Activated CD4-positive, alpha-beta T cell treated with anti-CD3 and anti-CD28 coated beads for 4 hours (primary cell): ENCODE measurements at places on chromosomes 3 and 15.

- DNase-seq = peak; percentile 34
Measured at GRCh38 chr15:63048776-63049665, 6.5 kb downstream of the TPM1 start.

DNA sequence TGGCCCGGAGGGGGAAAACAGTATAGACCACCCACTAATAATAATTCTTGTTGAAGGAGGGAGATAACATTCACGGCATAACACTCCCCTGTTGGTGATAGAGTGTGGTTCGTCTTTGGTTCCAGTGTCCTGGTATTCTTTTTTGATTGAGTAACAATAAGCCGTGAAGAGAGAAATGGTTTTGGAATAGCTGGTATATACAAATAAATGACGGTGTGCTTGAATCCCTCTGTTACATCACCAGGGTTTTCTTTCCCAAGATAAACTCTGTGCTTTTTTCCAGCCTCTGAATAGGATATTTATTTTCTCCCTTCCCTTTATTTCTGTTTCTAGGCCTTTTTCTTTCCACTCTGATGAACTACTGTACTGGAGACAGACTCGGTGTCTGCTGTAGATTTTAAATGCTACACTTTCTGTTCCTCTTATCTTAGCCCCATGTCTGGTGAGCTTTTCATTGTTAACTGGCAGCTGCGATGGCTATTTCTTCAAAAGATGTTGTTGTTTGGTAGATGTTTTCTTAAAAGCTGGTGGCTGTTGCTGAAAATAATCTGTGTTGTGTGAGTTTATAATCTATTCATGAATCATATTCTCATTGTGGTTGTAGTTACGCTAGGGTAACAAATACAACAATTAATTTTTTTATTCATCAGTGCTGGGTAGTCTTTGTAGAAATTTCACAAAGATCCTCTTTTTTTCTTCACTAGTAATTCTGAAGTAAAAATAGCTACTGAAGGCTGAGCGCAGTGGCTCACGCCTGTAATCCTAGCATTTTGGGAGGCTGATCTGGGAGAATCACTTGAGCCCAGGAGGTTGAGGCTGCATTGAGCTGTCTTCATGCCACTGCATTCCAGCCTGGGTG is 15.5 kb upstream of the SCAANT1 start:
- no peak for DNase-seq

DNA sequence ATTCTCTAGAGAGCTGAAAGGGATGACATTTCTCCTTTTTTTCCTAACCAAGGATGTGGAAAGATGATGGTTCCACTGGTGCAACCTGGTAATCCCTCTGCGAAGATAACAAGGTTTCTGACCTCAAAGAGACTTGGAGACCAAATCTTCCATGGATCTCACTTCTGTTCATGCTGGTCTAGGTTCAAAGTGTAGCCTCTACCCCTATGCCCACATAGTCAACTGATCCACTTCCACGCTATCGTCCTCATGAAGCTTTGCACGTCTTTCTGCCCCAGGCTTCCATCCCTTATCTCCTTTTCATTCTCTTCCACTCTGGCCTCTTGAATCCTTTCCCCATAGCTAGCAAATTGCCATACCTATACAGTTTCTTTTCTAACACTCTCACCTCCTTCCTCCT is 8.8 kb upstream of the MED12L start:
- no peak for DNase-seq

DNA sequence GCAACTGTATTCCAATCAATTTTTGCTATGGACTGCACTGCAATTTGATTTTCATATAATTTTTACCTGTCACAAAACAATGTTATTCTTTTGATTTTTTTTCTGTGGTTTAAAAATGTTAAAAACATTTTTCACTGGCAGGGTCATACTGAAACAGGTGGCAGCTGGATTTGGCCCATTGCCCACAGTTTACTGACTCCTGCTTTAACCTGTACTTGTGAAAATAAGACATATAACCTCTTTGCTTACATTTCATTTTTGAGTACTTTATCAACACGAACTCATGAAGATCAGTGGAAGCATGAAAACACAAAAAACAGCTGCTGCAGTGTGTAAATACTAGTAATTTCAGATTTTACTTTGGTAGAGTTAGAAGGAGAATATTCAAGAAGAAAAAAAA is 313.1 kb downstream of the WDR72 start:
- no peak for DNase-seq

DNA sequence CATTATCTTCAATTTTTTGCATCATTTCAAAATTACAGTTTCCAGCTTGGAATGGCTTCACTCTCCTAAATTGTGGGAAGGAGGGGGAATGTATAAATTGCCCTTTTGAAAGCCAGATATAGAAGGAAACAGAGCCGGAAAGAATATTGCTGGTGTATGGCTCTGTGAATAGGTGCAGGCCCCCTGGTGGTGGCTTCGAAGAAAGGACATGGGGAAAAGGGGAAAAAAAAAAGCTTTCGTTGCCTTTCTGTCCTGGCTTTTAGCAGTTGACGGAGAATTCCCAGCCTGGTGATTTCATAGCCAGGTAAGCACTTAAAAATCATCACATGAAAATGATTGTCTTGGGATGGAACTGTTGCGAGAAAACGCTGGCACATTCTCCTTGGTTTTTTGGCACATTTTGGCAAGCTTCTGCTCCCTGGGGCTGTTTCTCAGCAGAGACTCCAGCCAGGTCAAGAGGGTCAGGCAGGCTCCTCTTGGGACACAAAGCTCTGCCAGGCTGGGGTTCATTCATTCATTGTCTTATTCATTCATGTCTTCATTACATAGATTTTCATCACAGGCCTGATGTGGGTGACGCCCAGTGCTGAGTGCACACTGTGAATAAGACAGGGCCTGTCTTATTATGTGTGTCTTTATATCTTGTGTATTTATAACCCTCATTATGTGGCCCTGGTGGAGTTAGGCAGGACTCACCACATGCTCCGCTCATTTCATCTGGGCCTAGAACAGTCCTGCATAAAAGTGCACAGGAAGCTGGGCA is 300.0 kb upstream of the TPM1 start:
- peak; percentile 21 for DNase-seq

DNA sequence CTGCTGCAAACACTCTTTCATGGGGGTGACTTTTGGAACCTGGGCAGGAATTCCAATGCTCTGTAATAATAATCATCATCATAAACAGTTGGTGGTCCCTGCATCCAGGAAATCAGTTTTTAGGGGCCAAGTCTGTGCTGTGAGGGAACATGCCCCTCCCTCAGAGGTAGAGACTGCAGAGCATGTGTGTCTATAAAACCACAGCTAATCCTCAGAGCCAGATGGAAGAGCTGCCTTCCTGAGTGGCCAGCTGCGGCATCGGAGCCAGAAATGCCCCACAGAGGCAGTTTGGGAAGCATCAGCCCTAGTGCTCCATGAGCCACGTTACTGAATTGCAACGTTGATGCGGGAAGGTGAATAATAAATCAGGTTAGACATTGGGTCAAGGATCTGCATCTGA is 12.9 kb upstream of the TPM1 start:
- DNase-seq = no peak

- no peak for DNase-seq
Measured at GRCh38 chr3:4476496-4476895, 9.4 kb upstream of the SUMF1 start.

GRCh38 chr3:174460831-174461230 is 398.3 kb upstream of the NAALADL2 start:
- no peak for DNase-seq

DNA sequence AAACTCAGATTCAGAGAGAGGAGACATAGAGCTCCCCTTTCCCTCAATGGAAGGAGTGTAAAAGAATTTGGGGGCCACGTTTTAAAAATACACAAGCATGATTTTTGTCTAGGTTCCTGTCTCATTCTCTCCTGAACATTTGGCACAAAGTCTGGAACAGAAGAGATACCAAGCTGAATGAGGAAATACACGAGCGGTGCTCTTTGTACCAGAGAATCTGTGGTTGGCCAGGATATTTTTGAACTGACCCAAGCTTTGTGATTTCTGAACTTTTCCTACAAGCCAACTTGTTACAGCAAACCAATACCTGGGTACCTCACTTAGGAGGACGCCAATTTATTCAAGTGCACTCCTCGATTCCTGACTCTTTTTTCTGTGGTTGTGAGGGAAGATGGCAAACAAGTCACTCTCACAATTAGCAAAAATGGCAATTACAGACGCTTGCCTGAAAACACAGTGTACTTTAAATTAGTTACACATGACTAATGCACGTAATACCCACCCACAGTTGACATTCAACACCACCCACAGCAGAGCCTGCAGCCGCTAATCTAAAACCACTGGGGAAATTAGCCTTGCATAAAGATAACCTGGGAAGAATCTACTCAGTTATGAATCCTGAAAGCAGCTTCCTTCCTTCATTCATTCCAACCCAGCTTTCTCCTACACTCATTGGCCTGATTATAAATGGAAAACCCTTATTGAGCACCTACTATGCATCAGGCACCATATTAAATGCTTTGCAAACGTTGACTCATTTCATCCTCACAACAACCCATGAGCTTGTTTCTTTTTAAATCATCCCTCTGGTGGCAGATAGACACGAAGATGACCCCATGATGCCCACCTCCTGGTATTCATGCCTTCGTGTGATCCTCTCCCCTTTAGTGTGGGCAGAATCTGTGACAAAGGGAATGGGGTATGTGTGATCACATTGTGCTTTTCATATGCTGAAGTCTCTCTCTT is 293.5 kb downstream of the KBTBD8 start:
- no peak for DNase-seq

DNA sequence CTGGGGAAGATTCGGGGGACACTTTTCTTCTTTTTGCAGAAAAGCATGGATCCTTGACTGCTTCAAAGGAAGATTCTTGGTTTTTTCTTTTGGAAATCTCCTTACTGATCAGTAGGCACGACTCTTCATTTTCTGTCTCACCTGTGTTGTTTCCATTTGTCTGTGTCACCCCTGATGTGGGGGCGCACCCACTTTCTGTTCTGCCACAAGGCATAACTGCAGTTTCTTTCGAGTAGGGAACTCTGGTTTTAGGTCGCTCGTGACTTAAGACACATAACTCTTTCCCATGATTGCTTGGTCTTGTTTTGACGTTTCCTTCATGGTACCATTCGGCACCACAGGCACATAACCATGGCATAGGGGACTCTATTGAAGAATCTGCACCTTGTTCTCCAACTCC is 31.3 kb downstream of the RNF168 start:
- DNase-seq = no peak

GRCh38 chr3:152183473-152183872 is 85.3 kb upstream of the MBNL1 start:
- DNase-seq = peak; percentile 41

GRCh38 chr15:32829436-32829835 is 111.6 kb downstream of the GREM1 start:
- no peak for DNase-seq

- DNase-seq = no peak
Measured at GRCh38 chr3:184688251-184688881, 23.5 kb downstream of the MAGEF1 start.

DNA sequence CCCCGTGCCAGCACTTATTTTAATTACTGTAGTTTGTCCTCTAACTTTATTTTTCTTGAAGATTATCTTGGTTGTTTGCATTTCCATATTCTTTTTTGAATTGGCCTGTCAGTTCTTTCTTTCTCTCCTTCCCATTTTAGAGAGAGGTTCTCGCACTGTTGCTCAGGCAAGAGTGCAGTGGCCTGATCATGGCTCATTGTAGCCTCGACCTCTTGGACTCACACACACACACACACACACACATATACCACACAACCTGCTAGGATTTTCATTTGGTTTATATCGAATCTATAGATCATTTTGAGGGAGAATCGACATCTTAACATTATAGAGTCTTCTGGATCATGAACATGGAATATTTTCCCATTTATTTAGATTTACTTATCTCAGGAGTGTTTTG is 8.7 kb downstream of the FEM1B start:
- no peak for DNase-seq

DNA sequence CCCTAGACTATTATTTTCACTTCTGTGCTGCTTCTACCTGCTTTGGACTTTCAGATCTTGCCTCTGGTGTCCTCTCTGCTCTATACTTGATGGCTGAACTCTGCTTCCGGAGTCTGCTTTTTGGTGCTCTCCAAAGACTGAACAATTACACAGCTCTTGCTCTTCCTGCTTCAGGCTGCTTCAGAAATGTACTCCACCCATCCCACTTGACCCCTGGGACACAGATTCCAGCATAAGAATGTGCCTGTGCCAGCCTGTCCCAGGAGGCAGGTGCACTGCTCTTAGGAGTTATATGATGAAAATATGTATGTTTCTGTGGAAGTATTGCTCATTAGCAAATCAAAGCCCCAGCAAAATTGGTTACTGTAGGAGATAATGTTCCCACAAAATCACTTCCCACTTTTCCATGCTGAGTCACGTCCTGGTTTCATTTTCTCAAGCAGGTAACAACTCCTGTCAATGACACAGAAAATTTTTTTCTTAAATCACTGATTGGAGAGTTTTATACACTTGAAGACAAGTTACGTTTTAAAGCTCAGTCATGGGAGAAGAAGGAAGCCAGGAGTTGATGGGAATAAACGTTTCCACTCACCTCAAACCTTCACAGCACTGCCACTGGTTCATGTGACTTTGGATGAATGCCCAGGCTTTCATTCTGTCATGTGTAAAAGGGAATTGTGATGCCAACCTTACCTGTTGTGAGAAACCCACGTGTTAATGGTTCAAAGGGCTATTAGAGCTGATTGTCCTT is 239.4 kb upstream of the ZPLD1 start:
- DNase-seq = no peak

DNA sequence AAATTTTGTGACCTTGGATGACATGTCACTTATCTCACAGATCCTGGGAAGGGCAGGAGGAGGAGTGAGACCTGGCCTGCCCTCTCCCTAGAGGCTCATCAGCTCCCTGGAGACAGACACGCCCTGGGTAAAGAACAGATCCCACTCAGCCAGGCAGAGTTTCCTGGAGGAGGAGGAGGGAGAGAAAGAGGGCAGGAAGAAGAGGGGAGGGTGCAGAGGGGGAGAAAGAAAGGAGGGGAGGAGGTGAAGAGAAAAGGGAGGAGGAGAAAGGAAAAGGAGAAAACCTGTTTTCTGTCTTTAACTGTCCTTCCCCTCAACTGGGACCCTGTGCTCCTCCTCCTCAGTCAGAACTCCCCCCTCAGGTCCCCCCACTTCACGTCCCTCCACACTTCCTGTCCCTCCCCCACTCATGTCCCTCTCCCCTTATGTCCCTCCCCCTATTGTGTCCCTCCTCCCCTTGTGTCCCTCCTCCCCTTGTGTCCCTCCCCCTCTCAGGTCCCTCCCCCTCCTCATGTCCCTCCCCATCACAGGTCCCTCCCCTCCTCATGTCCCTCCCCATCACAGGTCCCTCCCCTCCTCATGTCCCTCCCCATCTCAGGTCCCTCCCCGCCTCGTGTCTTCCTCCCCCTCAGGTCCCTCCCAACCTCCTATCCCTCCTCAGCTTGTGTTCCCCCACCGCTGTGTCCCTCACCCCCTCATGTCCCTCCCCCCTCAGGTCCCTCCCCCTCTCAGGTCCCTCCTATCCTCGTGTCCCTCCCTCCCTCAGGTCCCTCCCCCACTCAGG is 52.3 kb upstream of the CGNL1 start:
- DNase-seq = no peak

GRCh38 chr15:101054116-101054515 is 135.0 kb downstream of the LRRK1 start:
- no peak for DNase-seq

- no peak for DNase-seq
Measured at GRCh38 chr15:75759416-75760130, 46.9 kb upstream of the CSPG4 start.
